ENCODE measurements at places on chromosomes 3 and 15.

GRCh38 chr3:165885558-165886270, 48.5 kb upstream of the BCHE start:
- DNase-seq = no peak

GRCh38 chr3:126537116-126537729, 13.3 kb downstream of the CHST13 start:
- DNase-seq = no peak

DNA sequence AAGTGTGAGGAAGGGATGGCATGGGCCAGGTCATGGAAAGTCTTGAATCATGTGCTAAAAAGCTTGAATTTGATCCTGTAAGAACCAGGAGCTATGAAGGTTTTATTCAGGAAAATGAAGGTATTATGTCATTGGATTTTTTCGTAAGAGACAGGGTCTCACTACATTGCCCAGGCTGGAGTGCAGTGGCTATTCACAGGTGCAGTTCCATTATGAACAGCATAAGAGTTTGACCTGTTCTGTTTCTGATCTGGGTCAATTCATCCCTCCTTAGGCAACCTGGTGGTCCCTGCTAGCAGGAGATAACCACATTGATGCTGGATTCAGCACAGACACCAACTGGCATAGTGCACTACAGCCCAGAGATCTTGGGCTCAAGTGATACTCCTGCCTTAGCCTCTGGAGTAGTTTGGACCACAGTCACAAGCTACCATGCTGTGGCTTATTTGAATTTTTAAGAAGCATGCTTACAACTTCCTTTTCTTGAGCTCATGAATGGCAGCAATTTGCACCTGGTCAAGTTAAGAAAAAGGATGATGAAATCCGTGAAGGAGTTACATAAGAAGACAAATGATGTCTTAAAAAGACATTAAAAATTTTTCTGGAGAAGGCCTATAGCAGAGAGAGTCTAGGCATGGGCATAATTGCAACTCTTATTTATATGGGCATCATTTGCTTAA, 79.1 kb downstream of the CADPS start:
- no peak for DNase-seq

DNA sequence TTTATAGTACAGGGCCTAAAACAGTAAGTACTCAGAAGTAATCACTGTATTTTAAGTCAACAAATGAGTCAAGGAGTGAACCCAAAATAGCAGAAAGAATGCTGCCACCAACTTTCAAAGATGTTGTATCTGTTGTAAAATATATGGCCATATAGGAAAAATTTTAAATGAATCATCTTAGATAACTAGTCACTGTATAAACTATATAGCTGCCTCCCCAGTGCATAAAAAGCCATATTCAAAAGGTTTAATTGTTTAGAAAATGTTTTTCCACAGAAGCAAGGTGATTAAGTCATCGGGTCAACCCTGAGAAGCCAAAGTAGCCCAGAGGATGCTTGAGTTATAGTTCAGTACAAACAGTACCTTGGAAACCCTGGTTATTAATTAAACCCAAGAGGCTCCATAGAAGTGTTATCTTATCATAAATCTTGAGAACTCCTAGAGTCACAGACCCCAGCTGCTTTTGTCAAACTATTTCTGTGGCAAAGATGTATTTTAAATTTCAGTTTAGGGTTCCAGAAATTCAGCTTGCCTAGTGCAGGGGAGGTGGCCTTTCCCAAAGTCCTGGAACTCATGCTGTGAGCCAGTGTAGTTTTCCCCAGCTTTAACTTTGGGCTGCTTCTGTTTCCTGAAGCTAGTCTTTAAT, 39.2 kb downstream of the MBNL1 start:
- DNase-seq = no peak

DNA sequence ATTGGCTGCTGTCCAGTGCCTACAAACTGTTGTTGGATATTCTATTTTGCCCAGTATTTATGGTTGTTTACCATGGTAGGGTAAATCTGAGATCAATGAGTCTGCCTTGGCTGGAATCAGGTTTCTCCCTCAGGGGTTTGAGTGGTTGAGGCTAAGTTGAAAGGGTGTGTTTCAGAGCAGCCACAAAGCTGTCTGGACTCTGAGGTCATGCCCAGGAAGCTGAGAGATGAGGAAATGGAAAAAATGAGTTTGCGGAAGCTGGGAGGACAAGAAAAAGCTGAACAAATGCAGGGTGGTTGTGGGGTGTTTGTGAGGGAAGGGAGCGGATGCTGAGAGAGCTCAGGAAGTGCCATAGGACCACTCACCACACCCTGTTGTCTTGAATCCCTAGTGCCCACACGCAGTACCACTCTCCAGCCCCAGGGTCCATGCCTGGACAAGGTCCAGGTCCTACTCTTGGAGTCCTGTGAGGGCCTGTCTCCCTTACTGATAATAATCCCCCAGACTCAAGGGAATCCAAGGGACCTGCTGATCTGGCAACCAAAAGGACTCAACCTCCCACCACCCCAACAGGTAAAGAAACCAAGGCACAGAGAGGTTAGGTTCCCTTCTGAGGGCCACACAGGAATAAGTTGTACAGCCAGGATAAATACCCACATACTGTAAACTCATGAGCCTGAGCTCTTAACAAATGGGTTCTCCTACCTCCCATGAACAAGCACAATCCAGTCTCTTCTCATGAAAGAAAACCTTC, 81.6 kb downstream of the PPCDC start:
- no peak for DNase-seq
